Neural progenitor cell (in vitro differentiated cells): ENCODE measurements at places on chromosomes 11 and 22. TPM values are rescaled to one million over a fixed set of nuclear protein-coding genes. Genes with fewer than 3 reads are reported as not detected.

GDPD4 gene
- not detected in 2 replicates for total RNA-seq

- H3K4me1 ChIP-seq, result peaks cover 11% of the 10 kb centered on the region
Measured at GRCh38 chr11:63993993-63994392, 7.8 kb downstream of the OTUB1 start.

DNA sequence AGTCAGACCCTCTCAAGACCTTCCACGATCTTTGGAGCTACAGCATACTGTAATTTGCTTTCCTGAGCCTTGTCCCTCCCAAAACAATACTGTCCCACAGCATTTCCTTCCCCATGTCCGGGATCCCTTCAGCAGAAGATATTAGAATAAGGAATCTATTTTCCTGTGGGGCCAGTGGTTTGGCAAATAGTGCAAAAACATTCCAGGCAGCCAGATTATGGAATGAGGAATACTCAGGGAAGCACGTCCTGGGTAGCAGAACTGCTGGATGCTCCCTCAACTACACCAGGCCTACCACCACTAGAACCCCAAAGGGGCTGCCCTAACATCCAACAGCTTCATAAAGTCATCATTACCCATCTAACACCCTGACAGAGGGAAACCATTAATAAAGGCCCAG, 61.5 kb downstream of the AAMDC start:
- H3K27ac ChIP-seq, result no peak overlapping the region
- H3K4me1 ChIP-seq, result no peaks in the 10 kb centered on the region
- no peaks in the 10 kb centered on the region for H3K36me3 ChIP-seq
- no peak overlapping the region for H3K4me3 ChIP-seq
- DNase-seq, result no peak

DNA sequence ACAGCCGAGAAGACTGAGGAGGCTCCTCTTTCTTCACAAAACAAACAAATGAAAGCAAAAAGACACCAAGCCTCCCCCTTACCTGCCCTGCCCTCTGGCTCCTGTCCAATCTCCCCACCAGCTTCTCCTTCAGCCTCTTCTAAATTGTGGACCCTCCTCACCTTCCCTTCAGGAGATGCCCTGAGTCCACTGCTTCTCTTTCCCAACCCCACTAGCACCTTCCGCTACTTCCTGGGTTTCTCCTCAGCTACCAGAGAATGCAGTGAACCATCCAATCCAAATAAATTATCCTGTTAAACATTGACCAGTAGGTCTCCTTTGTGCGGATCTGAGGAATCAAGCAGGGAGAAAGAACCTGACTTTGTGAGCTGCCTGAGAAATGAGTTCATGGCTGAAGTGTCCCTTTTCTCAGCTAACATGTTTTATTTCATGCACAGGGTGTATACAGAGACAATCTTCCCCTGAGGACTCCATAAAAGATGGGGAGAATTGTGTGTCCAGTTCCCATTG, 63.2 kb upstream of the VPREB1 start:
- no peak overlapping the region for H3K4me3 ChIP-seq
- no peak for DNase-seq
- H3K36me3 ChIP-seq, result no peaks in the 10 kb centered on the region
- no peak overlapping the region for H3K27ac ChIP-seq
- H3K27me3 ChIP-seq, result peaks cover 100% of the 10 kb centered on the region

MMP10 gene
- 0.32 TPM in 1 of 2 replicates, not detected in the other for total RNA-seq

- peaks cover 4% of the 10 kb centered on the region for H3K27me3 ChIP-seq
- no peaks in the 10 kb centered on the region for H3K4me1 ChIP-seq
- H3K27ac ChIP-seq, result no peak overlapping the region
- peak; percentile 57 for DNase-seq
- no peaks in the 10 kb centered on the region for H3K36me3 ChIP-seq
Measured at GRCh38 chr11:32792948-32793475, 1.4 kb downstream of the CCDC73 start.

DNA sequence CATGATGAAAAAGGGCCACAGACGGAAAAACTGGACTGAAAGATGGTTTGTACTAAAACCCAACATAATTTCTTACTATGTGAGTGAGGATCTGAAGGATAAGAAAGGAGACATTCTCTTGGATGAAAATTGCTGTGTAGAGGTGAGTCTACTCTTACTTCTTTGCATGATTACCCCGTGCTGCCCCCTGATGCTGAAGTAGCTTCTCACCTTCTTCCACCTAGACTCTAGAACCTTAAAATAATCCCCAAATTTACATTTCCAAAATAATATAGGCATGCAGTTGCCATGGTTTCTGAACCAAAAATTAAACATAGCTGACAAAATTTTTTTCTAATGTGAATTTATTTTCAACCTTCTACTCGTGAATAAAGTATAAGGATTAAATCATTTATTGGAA, 64.2 kb downstream of the SWAP70 start:
- H3K27ac ChIP-seq, result no peak overlapping the region
- H3K27me3 ChIP-seq, result no peaks in the 10 kb centered on the region
- H3K36me3 ChIP-seq, result peaks cover 4% of the 10 kb centered on the region
- no peak overlapping the region for H3K4me3 ChIP-seq
- H3K4me1 ChIP-seq, result no peaks in the 10 kb centered on the region
- no peak for DNase-seq
